Kidney (tissue), 22 donors: ENCODE measurements at places on chromosomes 12 and 14. TPM values are rescaled to one million over a fixed set of nuclear protein-coding genes. Genes with fewer than 3 reads are reported as not detected.

DNA sequence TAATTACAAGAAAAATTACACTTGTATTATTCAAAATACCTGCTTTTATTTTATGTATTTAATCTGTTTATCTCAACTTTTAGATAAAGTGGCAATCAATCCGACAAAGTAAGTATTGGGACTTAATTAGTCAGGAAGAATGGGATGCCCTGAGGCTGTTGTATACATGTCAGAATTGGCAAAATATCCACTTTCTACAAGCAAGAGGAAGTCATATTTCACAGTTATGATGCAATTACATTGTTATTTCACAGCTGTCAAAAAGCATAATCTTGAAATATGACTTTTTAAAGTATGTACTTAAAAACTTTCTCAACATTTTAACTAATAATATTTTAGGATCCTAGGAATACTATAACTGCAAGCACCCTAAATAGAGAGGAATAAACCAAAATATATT, 357.1 kb upstream of the MGAT4C start:
- no peaks in the 10 kb centered on the region for H3K4me1 ChIP-seq
- no peaks in the 10 kb centered on the region for H3K36me3 ChIP-seq
- no peak overlapping the region for H3K27ac ChIP-seq
- H3K27me3 ChIP-seq: no peaks in the 10 kb centered on the region

GRCh38 chr12:3717283-3717898, 35.5 kb downstream of the CRACR2A start:
- H3K27ac ChIP-seq: no peak overlapping the region
- no peaks in the 10 kb centered on the region for H3K4me1 ChIP-seq
- no peak for DNase-seq
- H3K27me3 ChIP-seq: no peaks in the 10 kb centered on the region

GRCh38 chr12:132505852-132506219, 15.9 kb downstream of the FBRSL1 start:
- no peak overlapping the region for H3K27ac ChIP-seq
- H3K4me1 ChIP-seq: no peaks in the 10 kb centered on the region
- no peak for DNase-seq
- no peak overlapping the region for H3K4me3 ChIP-seq

- H3K36me3 ChIP-seq: no peaks in the 10 kb centered on the region
- H3K4me3 ChIP-seq: no peak overlapping the region
- H3K27me3 ChIP-seq: no peaks in the 10 kb centered on the region
- no peak for DNase-seq
Measured at GRCh38 chr12:46562625-46563225, 190.2 kb upstream of the SLC38A2 start.

DNA sequence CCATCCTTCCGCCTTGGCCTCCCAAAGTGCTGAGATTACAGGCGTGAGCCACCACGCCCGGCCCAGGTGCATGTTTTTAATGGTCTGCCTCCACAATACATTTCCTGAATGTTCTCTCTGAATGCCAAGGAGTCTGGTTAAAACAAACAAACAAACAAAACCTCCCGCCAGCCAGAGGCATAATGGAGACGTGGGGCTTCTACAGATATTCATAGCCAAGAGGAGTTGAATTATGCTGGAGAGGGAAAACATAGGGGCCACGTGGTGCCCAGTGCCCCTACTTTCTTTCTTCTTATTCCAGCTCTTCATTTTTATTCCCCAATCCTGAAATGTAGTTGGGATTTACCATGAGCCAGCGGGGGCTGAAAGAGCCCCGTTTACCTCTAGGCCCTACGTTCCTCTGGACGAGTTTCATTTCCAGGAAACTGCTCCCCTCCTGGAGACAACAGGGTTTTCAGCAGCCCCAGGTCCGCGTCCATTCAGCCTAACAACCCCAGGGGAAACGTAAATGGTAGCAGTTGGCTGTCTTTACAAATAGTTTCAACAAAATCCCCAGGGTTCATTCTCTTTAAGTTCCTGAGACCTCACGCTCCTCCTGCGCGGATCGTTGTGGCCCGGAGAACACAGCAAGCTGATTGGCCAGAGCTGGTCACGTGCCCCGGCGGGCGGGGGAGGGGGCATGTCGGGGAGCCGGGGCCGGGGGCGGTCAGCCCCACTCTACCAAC, 108.5 kb upstream of the ESRRB start:
- H3K4me3 ChIP-seq: peak overlapping the region; percentile 81
- peak overlapping the region; percentile 60 for H3K27ac ChIP-seq
- no peaks in the 10 kb centered on the region for H3K27me3 ChIP-seq
- H3K4me1 ChIP-seq: no peaks in the 10 kb centered on the region

DNA sequence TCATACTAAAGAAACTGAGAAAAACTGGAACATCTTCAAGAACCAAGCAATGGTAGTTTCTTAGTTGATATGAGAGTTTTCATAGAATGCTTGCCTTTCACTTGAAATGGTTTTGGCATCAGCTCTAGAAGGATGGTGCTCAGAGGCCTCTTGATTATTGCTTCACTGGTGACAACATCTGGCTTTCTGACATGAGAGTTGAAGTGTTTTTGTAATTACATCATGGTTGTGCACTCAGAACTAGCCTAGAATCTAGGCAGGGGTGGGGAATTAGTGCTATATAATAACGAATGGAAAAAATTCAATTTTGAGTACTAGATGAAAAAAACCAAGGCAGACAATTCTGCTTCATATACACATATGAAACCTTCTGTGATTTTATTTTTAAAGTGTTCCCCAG, 172.8 kb upstream of the LMNTD1 start:
- H3K27me3 ChIP-seq: no peaks in the 10 kb centered on the region
- no peaks in the 10 kb centered on the region for H3K36me3 ChIP-seq
- H3K27ac ChIP-seq: no peak overlapping the region
- DNase-seq: no peak
- no peak overlapping the region for H3K4me3 ChIP-seq
- H3K4me1 ChIP-seq: no peaks in the 10 kb centered on the region

DNA sequence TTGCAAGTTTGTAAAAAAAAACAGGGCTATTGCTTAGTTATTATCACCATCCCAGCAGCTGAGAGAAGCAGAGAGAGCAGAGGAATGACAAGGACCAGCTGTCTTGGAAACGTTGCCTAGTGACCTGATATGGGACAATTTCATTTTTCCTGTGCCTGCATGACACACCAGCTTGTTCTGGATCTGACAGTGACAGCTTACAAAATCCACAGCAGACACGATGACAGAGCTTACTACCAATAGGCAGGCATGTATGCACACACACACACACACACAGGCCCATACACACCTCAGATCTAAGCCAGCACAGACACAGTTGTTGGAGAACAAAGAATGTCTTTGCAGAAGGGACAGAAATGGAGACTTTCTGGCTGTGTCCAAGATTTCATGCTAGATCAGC, 25.4 kb downstream of the HSPB8 start:
- H3K27ac ChIP-seq: no peak overlapping the region
- no peaks in the 10 kb centered on the region for H3K4me1 ChIP-seq
- peak; percentile 79 for DNase-seq
- H3K36me3 ChIP-seq: no peaks in the 10 kb centered on the region
- no peak overlapping the region for H3K4me3 ChIP-seq
- H3K27me3 ChIP-seq: no peaks in the 10 kb centered on the region

DNA sequence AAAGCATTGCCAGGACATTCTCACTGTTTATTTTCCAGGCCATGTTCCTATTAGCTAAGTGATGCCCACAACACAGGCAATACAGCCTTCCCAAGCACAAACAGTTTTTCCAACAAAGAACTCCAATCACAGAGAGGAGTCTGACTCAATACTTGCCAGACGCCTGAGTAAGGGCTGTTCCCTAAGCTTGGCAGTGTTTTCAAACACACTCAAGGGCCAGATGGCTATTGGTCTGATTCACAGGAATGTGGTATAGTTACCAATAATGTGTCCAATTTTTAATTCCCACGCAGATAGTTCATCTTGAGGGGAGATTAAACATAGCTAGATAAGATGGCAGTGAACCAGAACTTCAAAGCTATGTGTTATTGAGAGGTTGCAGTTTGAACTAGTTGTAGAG, 381.0 kb downstream of the SNAPC1 start:
- no peak overlapping the region for H3K27ac ChIP-seq
- no peaks in the 10 kb centered on the region for H3K36me3 ChIP-seq
- no peak overlapping the region for H3K4me3 ChIP-seq
- DNase-seq: no peak

GRCh38 chr14:45048385-45048784, 35.5 kb upstream of the PRPF39 start:
- no peaks in the 10 kb centered on the region for H3K27me3 ChIP-seq
- no peak overlapping the region for H3K4me3 ChIP-seq
- peaks cover 6% of the 10 kb centered on the region for H3K36me3 ChIP-seq

GRCh38 chr14:99785426-99785825, 7.8 kb upstream of the EML1 start:
- H3K4me3 ChIP-seq: no peak overlapping the region
- no peaks in the 10 kb centered on the region for H3K27me3 ChIP-seq
- H3K36me3 ChIP-seq: no peaks in the 10 kb centered on the region
- DNase-seq: no peak
- no peak overlapping the region for H3K27ac ChIP-seq

GRCh38 chr12:128823216-128823915, 392 bp downstream of the SLC15A4 start:
- peak overlapping the region; percentile 76 for H3K4me3 ChIP-seq
- H3K27me3 ChIP-seq: no peaks in the 10 kb centered on the region
- H3K4me1 ChIP-seq: no peaks in the 10 kb centered on the region
- H3K27ac ChIP-seq: peak overlapping the region; percentile 85

DNA sequence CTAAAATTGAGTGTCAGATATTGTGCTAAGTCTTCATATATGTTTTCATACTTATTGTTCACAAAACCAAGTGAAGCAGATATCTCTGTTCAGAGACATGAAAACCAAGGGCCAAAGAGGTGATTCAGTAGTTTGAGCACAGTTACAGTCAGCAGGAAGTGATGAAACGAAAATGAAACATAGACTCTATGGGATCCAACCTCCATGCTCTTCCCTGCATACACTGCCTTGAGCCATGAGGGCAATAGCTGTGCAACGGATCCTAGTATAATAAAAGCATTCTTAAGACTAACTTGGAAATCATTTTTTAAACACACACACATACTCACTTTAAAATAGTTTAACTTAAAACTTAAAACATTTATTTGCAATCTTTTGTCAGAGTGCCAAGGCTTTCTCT, 27.9 kb downstream of the ESR2 start:
- no peak for DNase-seq
- H3K27ac ChIP-seq: no peak overlapping the region
- H3K4me1 ChIP-seq: no peaks in the 10 kb centered on the region
- no peaks in the 10 kb centered on the region for H3K27me3 ChIP-seq

DNA sequence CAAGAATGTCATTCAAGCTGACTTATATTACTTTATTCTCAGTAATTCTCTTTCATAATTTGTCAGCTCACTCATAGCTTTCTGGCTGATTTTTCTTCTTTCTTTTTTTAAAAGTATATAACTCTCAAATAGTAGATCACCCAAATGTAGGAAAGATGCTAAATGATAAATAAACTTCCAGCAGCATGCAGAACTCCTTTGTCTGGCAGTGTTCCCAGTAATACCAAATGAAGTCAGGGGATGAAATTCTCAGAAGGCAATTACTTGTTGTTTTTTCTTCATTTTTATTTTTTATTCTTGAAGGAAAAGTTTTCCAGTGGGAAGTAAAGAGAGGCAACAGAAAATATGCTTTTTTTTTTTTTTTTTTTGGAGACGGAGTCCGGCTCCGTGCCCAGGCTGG, 133.3 kb upstream of the SLCO1C1 start:
- no peak overlapping the region for H3K4me3 ChIP-seq
- no peak for DNase-seq
- no peak overlapping the region for H3K27ac ChIP-seq

DNA sequence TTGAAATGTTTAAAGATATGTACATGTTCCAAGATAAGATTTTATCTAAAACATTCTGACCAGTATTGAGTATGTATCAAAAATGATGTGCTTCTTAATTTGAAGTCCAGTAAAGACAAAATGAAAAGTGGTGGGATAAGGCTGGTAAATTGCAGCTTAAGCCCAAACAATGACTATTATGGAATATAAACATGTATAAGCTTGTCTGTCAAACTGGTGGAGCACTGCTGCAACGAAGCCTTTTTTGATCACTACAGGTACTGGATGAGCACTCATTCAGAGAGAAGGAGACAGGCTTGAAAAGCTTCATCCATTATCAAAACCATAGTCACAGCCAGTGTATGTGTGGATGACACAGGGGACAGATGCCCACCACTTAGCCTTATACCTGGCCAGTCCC, 138.4 kb downstream of the ATP23 start:
- H3K27ac ChIP-seq: no peak overlapping the region
- H3K4me3 ChIP-seq: no peak overlapping the region
- no peaks in the 10 kb centered on the region for H3K36me3 ChIP-seq
- no peaks in the 10 kb centered on the region for H3K27me3 ChIP-seq
- no peaks in the 10 kb centered on the region for H3K4me1 ChIP-seq

DNA sequence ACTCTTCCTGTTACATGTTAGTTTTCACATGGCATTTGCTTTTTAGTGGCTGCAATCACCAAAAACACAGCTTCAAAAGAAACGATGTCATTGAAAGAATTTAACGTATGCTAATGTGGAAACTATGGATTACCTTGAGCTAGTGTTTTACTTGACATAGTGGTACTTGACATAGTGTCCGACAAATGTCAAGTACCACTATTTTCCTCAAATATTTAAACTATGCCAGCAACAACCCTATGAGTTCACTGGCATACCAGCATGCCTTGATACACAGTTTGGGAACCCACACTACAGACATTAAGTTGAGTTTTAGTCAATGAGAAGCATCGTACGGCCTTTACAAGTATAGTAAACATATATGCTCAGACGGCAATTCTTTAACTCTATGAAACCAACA, 560.3 kb downstream of the GALC start:
- no peaks in the 10 kb centered on the region for H3K36me3 ChIP-seq
- no peaks in the 10 kb centered on the region for H3K27me3 ChIP-seq
- no peaks in the 10 kb centered on the region for H3K4me1 ChIP-seq
- H3K4me3 ChIP-seq: no peak overlapping the region

GRCh38 chr14:38761033-38761432, 342.0 kb downstream of the SEC23A start:
- DNase-seq: no peak
- no peak overlapping the region for H3K4me3 ChIP-seq
- H3K27me3 ChIP-seq: no peaks in the 10 kb centered on the region
- no peaks in the 10 kb centered on the region for H3K36me3 ChIP-seq
- H3K27ac ChIP-seq: no peak overlapping the region
- H3K4me1 ChIP-seq: no peaks in the 10 kb centered on the region

DNA sequence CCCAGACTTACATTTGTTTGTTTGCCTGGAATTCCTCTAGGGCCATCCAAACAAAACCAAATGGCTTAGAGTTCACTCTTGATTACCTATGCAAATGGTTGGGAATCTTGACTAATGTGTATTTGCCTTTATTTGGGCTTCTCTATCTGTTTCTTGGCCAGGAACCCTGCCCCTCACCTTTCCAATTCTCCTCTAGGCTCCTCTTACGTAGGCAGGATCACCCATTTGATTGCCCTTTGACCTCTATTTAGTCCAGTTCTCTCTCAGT, 123.0 kb upstream of the DYRK2 start:
- H3K36me3 ChIP-seq: no peaks in the 10 kb centered on the region
- no peaks in the 10 kb centered on the region for H3K4me1 ChIP-seq

The TEX22 gene
- 3.3 TPM for total RNA-seq

The CLEC9A gene
- 0.57 TPM for total RNA-seq

The C12orf50 gene
- total RNA-seq: 0.13 TPM

The PTPN21 gene
- total RNA-seq: 23.2 TPM

The RNASE2 gene
- 4.3 TPM for total RNA-seq

The JPH4 gene
- 7.0 TPM for total RNA-seq

The NPC2 gene
- total RNA-seq: 217 TPM
